ENCODE measurements at places on chromosomes 1 and 21.
A peak's percentile ranks its signal among the peaks of the same experiment; 100 is the strongest.

GRCh38 chr1:204928671-204929486, 58.2 kb downstream of the NFASC start:
- DNase-seq: no peak

- DNase-seq: peak; percentile 37
Observed at GRCh38 chr1:183609313-183609712, 19.1 kb upstream of the NCF2 start.

- DNase-seq: peak; percentile 72
Observed at GRCh38 chr1:8987881-8988617, 38.2 kb downstream of the SLC2A7 start.

- DNase-seq: no peak
Observed at GRCh38 chr1:46003315-46003714, 129.1 kb downstream of the PIK3R3 start.
